ENCODE measurements at places on chromosomes 3 and 15.

- DNase-seq: no peak
These were observed 6.4 kb downstream of the ATP8B4 start for GRCh38 chr15:50112488-50113186.

- DNase-seq: no peak
These were observed 89.9 kb upstream of the P3H2 start for GRCh38 chr3:190210608-190211007.

DNA sequence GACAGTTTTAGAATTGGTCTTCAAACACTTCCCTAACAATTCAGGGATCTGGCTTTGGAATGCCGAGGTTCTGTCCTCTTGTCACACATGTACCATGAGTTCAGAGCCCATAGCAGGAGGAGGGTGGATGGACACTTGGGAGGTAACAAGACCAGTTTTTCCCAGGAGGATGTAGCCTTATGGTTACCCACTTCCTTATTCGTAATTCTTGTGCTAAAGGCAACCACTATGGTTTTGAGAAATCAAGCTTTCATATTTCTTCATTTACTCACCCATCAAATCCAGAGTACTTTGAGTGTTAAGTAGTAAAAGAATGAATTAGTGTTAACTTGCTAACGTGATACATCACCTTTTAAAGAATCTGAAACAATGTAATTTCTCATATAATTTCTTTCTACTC, 479.6 kb upstream of the ALCAM start:
- DNase-seq: no peak

DNA sequence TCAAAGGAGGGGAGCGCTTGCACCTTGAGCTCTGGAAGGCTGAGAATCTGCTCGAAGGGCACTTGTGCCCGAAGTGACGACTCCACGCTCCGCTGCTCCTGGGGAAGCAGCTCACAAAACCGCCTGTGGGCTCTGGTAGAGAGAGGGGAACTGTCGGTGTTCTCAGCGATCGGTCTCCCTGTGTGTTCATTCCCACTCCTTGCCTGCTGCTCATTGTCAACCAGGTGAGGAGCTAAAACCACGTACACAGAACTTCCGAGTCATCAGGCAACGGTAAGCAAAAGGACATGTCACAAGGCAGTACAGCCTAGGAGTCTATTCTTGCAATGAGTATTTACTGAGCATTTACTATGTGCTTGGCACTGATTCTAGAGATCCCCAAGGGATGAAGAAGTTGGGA, 1.5 kb downstream of the CIB1 start:
- no peak for DNase-seq

DNA sequence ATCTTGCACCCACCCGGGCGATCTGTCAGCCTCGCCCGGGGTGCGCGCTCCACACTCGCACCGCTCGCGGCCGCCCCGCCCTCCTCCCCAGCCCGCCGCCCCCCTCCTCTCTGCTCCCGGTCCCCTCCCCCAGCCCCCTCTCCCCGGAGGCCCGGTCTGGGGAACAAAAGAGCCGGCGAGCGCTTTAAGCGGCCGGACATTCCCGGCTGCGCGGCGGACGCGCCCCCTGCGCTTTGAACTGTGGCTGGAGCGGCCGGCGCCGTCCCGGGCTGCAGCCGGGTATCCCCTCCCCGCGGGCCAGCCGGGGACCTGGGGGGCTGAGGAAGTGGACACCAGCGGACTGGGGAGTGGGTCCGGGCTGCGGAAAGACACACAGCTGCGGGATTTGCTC, at the start of gene IGDCC3:
TSS of gene IGDCC3 (minus strand) at position 27 of the 391 bp plus-strand sequence. CDS start 214 bp downstream, outside the sequence.
- DNase-seq: no peak

- DNase-seq: no peak
These were observed 50.2 kb downstream of the CRYBG3 start for GRCh38 chr3:97871801-97872524.

DNA sequence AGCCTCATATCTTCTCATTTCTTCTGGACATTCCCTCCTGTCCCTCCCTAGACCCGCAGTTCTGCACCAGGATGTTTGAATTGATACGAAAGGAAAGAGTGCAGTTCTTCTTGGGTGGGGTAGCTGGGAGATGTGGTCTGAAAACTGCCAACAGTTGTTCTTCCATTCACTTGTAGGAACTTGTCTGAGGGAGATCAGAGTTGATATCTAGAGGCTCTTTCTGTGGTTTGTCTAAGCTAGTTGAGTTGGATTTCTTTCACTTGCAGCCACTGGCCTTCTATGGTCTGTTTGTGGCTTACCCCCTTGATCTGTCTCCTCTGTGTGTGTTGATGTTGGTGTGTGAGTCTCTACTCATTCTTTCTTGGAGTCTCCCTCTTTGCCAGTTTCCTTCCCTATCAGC, 42.5 kb upstream of the PIK3CB start:
- no peak for DNase-seq
